Fibroblast of pulmonary artery (primary cell): ENCODE measurements at places on chromosomes 11 and 22.

DNA sequence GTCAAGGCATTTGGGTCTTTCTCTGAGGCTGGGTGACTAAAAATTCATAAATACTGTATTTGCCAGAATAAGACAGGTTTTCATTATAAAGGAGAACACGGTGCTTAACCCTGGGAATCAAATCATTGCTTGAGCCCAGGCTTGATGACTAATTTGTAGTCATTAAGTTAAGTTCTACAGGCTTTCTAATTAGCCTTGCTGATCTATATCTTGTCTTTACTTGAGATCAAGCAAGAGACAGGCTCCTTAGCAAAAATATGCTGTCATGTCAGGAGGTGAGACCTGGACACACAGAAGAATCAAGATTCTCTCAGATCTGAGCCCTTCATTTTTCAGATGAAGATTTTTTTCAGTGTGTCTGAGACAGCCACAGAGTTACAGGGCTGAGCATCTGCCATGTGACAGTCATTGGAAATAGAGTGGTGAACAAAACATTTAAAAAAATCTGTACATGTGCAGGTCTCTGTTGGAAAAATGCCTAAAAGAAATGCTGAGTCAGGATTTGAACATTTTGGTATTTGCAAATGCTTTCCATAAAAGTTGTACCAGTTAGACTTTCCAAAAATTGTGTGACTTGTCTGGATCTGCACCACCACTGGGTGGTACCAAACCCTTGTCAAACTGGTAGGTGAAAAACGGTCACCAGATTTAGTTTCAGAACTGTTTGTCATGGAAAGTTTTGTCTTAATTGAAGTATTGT lies 14.6 kb downstream of the ACAT1 start:
- DNase-seq, result peak; percentile 47

GRCh38 chr11:72842653-72843330 lies 28.6 kb downstream of the ATG16L2 start:
- no peak for DNase-seq

- no peak for DNase-seq
These were observed 547.6 kb downstream of the INSC start for GRCh38 chr11:15662285-15662684.

DNA sequence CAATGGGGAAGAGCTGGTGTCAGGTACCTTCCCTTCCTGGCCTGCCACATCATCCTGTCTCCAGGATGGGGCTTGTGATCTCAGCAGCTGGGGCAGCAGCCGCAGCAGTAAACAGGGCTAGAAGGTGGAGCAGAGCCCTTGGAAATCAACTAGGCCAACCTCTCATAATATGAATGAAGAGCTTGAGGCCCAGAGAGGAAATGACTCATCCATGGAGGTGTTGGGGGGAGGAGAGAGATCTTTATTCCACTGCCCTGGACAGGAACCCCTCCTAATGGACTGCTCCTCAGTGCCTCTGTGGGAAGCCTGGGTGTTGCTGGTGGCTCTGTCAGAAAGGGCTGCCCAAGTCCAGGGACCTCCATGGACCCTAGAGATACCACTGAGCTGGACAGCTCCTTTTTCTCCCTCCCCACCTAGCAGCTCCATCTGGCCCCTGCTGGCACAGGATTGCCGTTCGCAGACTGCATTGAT lies 111.8 kb downstream of the OSBP2 start:
- DNase-seq, result peak; percentile 53

GRCh38 chr11:110029714-110030113 lies 63.5 kb upstream of the ZC3H12C start:
- peak; percentile 6 for DNase-seq

DNA sequence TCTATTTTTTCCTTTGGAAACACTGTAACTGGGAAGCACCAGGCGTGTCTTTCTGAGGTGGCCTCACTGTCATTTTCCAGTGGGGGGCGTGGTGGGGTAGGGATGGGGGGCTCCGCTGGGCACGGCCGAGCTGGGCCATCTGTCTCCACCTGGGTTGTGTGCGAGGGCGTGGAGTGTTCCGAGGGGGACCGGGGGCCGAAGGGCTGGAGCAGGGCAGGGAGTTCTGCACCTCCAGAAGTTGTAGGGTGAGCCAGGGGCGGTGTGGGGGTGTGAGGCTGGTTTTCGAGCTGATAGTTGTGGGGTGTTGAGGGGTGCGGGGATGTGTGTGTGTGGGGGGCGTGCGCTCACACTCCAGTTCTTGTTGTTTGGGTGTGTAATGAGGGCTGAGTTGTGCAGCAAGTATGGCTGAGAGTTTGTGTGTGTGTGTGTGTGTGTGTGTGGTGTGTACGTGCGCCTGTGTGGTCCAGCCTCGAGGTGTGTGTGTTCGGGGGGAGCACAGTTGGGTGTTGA lies 10.8 kb downstream of the YPEL4 start:
- DNase-seq, result no peak

DNA sequence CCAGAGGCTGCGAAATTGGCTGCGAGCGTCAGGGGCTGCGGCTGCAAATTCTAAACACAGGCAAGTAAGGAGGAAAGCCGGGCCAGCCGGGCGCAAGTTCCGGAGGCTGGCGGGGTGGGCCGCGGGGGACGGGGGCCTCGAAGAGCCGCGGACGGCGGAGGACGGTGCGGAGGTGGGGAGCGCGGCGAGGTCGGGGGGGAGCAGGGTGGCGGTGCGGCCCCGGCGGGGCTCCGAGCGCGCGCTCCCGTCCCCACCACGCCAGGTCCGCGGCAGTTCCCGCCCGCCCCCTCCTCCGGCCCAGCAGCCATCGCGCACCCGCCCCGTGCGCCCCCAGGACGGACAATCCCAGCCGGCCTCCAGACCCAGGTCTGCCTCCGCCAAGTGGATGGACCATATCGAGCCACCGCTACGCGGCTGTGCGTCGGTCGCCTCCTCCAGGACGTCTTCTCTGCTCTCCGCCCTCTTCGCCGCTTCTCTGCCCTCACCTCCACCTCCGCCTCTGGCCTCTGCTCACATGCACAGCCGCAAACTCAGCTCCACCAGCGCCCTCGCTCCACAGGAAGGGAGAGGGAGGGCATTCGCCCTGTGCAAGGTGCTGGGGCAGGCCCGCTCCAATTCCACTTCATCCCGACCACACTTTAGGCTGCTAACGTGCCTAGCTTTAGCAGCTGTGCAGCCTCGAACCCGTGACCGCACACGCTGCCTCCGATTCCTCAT lies 7.2 kb downstream of the ELFN2 start:
- DNase-seq, result no peak

DNA sequence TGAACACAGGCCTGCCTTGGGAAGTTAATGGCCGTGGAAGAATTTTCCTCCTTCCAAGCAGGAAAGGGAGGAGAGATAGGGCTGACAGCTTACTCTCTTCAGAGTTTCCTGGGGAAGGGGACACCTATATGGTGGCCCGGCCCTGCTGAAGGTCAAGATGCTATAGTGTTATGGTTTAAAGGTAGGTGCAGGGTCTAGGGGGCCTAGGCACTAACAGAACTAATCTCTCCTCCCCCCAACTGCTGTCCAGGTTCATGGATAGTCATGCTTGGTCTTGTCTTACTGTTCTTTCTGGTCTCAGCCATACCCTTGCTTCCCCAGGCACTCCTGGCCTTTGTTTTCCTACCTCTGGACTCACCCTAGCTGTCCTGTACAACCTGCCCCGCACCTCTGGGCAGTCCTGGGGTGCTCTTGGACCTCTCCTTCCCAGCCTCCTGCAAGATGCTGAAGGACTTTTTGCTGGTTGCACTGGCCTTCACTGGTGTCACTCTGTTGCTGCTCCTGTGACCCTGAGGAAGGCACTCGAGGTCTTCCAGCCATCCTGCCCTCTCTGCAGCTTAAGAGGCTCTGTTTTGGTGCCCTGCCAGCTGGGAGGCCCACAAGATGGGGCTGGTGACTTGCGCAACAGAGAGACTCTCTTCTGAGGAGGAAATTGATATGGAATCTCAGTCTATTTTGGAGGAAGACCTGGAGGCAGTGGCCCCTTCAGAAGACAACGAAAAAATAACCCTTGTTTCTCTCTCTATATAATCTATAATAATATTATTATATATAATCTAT lies 17.9 kb downstream of the SEC14L3 start:
- peak; percentile 35 for DNase-seq

DNA sequence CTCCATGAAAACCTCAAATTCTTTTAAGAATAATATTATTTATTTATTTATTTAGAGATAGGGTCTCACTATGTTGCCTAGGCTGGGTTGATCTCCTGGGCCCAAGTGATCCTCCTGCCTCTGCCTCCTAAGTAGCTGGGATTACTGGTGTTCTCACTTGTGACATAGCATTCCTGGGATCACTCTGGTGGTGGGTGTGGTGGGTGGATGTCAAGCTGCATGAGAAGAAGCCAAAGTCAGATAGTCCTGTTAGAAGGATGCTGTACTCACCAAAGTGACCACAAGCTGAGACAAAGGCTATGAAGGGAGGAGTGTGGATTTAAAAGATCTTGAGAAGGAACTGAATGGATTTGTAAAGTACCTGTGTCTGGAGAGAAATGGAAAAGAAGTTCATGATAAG lies 87.9 kb upstream of the SPON1 start:
- no peak for DNase-seq

- no peak for DNase-seq
These were observed 18.3 kb downstream of the JAML start for GRCh38 chr11:118206391-118207031.
